Hepatocyte (in vitro differentiated cells): ENCODE measurements at places on chromosomes 16 and 17.
A peak's percentile ranks its signal among the peaks of the same experiment; 100 is the strongest.

DNA sequence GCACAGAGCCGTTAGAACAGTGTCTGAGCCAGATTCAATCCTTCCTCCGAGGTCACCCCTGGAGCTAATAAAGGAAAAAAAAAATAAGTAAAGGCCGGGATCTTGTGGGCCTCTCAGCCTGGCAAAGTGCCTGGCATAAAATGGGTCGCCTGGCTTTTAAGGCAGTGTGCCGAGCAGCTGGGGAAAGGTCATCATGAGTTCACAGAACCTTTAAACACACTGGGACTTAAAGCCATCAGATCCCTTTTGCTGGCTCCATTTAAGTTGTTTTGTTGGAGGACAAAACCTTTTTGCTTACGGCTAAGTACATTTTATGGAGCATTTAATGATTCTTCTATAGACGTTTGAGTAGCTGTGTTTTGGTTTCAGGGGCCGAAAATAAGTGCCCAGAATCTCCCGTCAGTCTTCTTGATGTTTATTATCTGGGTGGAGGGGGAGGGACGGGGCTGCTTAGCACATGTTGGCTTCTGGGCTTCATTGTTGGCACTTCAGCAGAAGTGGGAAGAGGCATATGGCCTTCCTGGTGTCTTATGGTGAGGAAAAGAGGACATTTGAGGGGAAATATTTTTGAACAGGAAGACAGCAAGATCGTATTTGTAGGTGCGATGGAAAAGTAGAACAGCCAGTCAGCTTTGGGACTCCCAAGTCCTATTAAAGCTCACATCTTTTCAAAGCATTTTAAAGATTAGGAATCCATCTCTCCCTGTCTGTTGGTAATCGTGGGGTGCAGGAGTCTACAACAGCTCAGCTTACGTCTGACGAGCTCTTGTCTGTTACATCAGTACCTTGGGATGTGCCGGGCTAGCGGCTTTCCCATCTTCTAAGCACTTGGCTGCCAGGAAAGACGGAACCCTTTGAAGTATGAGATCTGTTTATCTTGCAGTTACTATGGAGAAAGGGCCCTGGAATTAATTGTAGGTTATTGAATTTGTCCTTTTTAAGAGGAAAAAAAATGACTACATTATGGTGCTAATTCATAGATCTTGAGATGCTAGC, 31.1 kb downstream of the RBFOX1 start:
- H3K4me3 ChIP-seq: no peak overlapping the region
- DNase-seq: peak; percentile 61
- H3K27ac ChIP-seq: peak overlapping the region; percentile 64
- no peaks in the 10 kb centered on the region for H3K27me3 ChIP-seq
- no peaks in the 10 kb centered on the region for H3K36me3 ChIP-seq
- no peaks in the 10 kb centered on the region for H3K4me1 ChIP-seq

DNA sequence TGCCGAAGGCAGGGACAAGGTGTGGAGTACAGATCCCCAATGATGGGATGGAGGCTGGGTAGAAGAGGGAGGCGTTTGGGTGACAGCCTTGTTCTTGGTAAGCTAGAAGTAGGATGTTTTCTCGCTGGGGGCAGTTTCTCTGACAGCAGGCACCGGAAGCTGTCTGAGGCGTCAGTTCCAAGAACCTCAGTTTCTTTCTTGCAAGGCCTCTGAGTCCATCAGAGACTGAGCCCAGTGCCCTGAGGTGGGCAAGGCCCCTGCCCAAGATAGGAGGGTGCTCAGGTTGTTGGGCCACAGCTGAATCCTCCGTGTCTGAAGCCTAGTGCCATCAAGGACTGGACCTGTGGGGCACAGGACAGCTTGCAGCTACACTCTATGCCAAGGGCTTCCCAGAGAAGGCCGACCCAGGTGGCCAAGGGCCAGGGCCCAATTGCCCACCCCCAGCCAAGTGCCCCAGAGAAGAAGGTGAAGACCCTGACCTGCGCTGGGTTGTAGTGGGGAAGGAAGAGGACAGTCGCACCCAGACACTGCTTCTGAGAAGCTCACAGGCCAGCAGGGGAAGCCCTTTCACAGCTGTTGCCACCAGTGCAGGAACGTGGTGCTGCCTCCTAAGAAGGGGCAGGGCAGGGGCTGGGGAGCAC, 13.1 kb downstream of the CYB5D2 start:
- H3K27ac ChIP-seq: no peak overlapping the region
- H3K27me3 ChIP-seq: no peaks in the 10 kb centered on the region
- no peak overlapping the region for H3K4me3 ChIP-seq
- H3K36me3 ChIP-seq: no peaks in the 10 kb centered on the region

- no peak for DNase-seq
- H3K36me3 ChIP-seq: no peaks in the 10 kb centered on the region
- no peaks in the 10 kb centered on the region for H3K27me3 ChIP-seq
- H3K4me1 ChIP-seq: no peaks in the 10 kb centered on the region
- no peak overlapping the region for H3K27ac ChIP-seq
These were observed 42.1 kb downstream of the IKZF3 start for GRCh38 chr17:39822051-39822451.

- H3K4me3 ChIP-seq: peak overlapping the region; percentile 22
- H3K36me3 ChIP-seq: no peaks in the 10 kb centered on the region
- peak overlapping the region; percentile 1 for H3K27ac ChIP-seq
- DNase-seq: peak; percentile 81
These were observed 15.6 kb downstream of the TLE7 start for GRCh38 chr16:71426069-71426879.

DNA sequence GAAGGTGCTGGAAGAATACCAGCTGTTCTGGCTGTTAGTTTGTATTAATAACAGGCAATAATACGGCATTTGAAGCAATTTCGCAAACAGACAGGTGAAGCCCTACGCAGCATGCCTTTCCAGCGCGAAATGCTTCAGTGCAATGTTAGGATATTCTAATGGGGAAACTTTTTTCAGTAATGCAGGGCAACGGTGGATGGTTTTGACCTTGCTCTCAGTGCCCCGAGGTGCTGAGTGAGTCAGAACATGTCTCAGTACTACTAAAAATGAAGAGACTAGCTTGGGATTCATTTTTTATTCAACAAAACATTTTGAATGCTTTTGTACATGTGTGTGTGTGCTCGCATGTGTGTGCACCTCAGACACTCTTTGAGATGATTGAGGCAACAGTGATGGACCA, 172.2 kb downstream of the RBFOX1 start:
- H3K27ac ChIP-seq: no peak overlapping the region
- DNase-seq: no peak
- no peaks in the 10 kb centered on the region for H3K27me3 ChIP-seq
- H3K4me3 ChIP-seq: no peak overlapping the region

DNA sequence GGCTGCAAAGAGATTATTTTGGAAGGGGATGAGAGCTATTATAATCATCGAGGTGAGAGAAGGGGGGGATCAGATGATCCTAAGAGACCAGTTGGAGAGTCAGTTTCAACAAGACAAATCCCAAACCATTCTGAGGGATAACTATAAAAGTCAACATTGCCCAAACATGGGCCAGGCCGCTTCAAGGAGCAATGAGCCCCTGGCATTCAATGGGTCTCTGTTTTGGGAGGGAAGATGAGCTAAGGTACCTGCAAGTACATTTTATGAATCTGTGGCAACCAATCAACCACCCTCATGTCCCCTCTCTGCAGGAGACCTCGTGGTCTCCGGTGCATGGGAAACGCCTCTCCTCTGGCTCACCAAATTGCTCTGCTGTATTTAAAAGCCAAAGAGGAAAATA, 209.9 kb upstream of the C16orf82 start:
- H3K36me3 ChIP-seq: no peaks in the 10 kb centered on the region
- no peak overlapping the region for H3K27ac ChIP-seq
- no peaks in the 10 kb centered on the region for H3K27me3 ChIP-seq
- DNase-seq: no peak
- no peak overlapping the region for H3K4me3 ChIP-seq

DNA sequence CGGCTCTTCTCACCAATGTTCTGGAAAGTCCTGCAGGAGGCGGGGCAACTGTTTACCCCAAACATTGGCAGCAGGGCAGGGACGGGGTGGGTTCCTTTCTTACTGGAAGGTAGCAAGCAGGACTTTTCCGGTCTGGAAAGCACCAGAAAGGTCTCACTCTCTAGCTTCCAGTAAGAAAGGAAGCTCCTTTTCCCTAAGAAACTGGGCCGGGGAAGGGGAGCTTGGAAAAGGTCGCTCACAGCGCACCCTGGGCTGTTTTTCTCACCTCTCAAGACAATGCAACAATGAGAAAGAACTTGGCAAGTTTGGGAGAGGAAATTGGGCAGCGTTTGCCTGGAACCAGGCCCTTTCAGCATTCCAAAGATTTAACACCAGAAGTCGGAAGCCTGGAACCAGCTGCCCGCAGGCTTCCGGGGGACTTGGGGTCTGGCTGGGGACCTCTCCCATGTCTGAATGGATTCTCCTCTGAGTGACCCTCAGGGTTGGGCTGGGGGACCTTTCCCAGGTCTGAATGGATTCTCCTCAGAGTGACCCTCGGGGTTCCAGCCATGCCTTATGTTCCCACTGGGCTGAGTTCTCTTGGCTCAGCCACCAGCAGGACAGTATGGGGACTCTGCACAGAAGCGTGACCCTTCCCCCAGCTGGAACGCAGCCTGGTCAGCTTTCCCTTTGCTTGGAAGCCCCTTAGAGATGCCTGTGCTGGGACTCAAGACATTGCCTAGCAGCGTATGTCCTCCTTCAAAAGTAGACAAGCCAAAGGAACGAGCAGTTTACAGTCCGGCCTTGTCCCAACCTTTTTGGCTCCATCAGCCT, 166.5 kb upstream of the PLCG2 start:
- H3K27ac ChIP-seq: no peak overlapping the region
- H3K4me3 ChIP-seq: no peak overlapping the region
- H3K4me1 ChIP-seq: peaks cover 19% of the 10 kb centered on the region
- no peak for DNase-seq

- H3K4me1 ChIP-seq: peaks cover 13% of the 10 kb centered on the region
- H3K4me3 ChIP-seq: no peak overlapping the region
- no peak for DNase-seq
- no peaks in the 10 kb centered on the region for H3K27me3 ChIP-seq
These were observed 38.2 kb downstream of the CCDC42 start for GRCh38 chr17:8706431-8706830.

- DNase-seq: no peak
- H3K27ac ChIP-seq: no peak overlapping the region
- H3K4me3 ChIP-seq: no peak overlapping the region
- H3K36me3 ChIP-seq: no peaks in the 10 kb centered on the region
- peaks cover 29% of the 10 kb centered on the region for H3K27me3 ChIP-seq
These were observed 1.6 kb downstream of the TPPP3 start for GRCh38 chr16:67391424-67392300.

DNA sequence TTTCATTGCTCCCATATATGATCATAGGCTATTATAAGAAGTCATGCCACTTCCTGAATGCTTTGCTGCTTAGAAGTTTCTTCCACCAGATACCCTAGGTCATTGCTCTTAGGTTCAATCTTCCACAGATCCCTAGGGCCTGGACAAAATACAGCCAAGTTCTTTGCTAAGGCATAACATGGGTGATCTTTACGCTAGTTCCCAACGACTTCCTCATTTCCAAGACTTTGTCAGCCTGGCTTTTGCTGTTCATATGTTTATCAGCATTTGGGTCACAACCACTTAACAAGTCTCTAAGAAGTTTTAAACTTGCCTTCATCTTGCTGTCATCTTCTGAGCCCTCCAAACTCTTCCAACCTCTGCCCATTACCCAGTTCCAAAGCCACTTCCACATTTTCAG, 20.1 kb upstream of the DLX3 start:
- no peak for DNase-seq
- H3K27ac ChIP-seq: no peak overlapping the region
- H3K27me3 ChIP-seq: no peaks in the 10 kb centered on the region
- no peaks in the 10 kb centered on the region for H3K36me3 ChIP-seq

DNA sequence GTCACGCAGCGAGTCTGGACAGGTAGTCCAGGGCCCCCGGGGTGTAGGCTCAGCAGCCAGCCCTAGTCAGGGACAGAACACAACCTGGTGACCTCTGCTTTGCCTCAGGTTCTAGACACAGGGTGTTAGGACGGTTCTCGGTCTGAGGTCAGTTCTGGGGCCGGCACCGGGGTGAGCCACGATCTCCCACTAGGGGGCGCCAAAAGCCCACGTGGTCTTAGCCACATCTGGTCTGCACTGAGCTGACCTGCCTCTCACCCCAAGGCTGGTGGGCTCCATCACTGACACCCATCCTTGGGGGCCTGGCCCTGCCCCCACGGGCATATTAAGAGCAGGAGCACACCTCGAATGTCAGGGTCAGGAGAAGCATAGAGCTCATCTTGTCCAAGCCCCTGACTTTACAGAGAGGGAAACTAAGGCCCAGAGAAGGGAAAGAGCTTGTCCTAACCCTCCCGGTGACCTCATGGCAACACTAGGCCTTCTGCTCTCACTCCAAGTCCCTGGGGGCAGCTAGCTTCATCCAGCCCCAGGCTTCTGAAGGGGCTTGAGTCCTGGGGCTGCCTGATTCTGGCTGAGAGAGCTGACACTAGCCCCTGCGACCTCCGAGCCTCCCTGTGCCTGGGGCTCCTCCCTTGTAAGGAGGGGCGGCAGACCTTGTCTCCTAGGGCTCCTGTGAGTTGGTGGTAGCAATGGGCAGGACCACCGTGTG, 9.0 kb downstream of the SLC5A10 start:
- peaks cover 7% of the 10 kb centered on the region for H3K4me1 ChIP-seq
- peak; percentile 82 for DNase-seq
- H3K27me3 ChIP-seq: no peaks in the 10 kb centered on the region
- H3K27ac ChIP-seq: no peak overlapping the region

GRCh38 chr16:89907055-89907814, 11.4 kb upstream of the MC1R start:
- no peak for DNase-seq
- no peaks in the 10 kb centered on the region for H3K4me1 ChIP-seq
- no peak overlapping the region for H3K4me3 ChIP-seq
- no peak overlapping the region for H3K27ac ChIP-seq

DNA sequence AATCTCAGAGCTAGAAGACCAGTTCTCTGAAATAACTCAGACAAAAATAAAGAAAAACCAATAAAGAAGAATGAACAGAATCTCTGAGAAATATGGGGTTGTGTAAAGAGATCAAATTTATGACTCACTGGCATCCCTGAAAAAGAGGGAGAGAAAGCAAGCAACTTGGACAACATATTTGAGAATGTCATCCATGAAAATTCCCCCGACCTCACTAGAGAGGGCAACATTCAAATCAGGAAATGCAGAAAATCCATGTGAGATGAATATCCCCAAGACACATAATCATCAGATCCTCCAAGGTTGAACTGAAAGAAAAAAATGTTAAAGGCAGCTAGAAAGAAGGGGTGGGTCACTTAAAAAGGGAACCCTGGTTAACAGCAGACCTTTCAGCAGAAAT, 32.1 kb downstream of the TANC2 start:
- H3K4me3 ChIP-seq: no peak overlapping the region
- no peaks in the 10 kb centered on the region for H3K4me1 ChIP-seq
- DNase-seq: no peak
- no peaks in the 10 kb centered on the region for H3K27me3 ChIP-seq

- H3K4me3 ChIP-seq: no peak overlapping the region
- no peaks in the 10 kb centered on the region for H3K4me1 ChIP-seq
- H3K27me3 ChIP-seq: no peaks in the 10 kb centered on the region
These were observed 135.6 kb upstream of the N4BP1 start for GRCh38 chr16:48745541-48745940.

GRCh38 chr16:67730326-67730725, 11.2 kb upstream of the GFOD2 start:
- H3K27me3 ChIP-seq: no peaks in the 10 kb centered on the region
- H3K4me3 ChIP-seq: no peak overlapping the region
- no peak overlapping the region for H3K27ac ChIP-seq
- DNase-seq: no peak
- no peaks in the 10 kb centered on the region for H3K36me3 ChIP-seq
